ENCODE measurements at places on chromosomes 7 and 10.

DNA sequence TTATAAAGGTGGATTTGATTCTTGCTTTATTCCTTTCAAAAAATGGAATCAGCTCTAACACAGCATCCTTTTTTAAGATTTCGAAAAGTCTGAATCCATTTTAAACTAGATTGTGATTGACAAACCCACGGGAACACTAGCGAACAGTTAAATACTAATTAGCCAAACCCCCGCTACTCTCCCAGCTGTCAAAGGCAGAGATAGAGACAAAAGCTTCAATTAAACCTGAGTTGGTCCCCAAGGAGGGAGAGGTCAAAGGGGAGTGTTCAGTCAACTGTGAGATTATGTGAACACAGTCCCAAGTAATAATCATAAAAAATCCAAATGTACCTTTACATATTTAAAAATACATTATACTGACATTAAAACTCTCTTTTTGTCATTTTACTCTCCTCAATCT is 65.7 kb upstream of the TBX20 start:
- no peak for DNase-seq

DNA sequence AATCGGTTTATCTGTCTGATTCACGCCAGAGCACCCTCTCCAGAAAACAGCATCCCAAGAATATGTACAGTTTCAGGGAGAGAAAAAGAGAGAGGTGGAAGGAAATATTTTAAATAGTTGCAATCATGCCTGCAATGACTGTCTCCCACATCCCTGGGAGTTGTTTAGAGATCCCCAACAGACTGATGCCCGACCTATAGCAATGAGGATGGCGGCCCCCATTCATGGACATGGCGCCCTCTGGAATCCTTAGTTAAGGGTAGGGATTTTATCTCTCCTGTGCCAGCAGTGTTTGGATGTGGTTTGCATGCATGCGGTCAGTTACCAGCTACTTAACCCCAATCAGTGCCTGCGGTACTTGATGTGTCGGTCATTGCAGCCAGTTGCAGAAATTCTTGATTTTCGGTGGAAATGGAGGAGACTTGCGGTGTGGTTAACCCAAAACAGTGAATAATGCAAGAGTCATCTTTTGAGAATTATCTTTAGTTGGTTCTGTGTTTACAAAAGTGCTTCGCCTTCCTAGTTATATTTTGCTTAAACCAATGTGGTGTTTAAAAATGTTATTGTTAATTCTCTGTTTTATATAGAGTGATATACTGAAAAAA is 186.0 kb upstream of the TCF7L2 start:
- no peak for DNase-seq

- DNase-seq: no peak
Measured at GRCh38 chr10:93211991-93212390, 138.3 kb downstream of the CYP26A1 start.

- no peak for DNase-seq
Measured at GRCh38 chr7:118684796-118685195, 460.3 kb downstream of the ANKRD7 start.

DNA sequence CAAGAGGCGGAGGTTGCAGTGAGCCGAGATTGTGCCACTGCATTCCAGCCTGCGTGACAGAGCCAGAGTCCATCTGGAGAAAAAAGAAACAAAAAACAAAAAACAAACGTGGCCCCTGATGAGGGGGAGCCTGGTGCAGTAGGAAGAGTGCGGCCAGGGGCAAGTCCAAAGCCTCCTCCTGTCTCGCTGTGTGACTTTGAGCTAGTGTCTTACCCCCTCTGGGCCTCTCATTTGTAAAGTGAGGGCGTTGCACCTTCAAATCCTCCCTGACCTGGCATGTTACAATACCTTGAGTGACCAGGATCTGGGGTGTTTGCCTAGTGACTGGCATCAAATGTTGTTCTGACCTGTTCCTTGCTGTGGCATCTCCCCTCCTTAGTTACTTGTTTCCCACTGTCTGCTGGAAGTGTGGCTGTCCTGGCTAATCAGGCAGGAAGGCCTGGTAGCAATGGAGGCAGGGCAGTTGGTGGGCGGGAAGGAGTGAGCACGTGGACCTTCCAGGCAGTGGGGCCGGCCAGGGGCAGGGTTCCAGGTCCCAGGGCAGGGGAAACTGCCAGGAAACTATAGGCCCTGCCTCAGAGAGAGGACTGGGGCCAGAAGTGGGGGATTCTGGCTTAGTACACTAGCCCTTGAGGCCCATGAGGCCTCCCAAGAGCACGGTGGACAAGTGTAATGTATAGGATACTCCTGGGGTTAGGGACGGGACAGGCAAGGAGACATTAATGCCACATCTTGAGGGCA is 24.5 kb upstream of the GOLGA7B start:
- DNase-seq: no peak

GRCh38 chr10:123019941-123020703 is 11.3 kb downstream of the ACADSB start:
- DNase-seq: no peak
